Central memory CD4-positive, alpha-beta T cell (primary cell): ENCODE measurements at places on chromosomes 4 and X.

DNA sequence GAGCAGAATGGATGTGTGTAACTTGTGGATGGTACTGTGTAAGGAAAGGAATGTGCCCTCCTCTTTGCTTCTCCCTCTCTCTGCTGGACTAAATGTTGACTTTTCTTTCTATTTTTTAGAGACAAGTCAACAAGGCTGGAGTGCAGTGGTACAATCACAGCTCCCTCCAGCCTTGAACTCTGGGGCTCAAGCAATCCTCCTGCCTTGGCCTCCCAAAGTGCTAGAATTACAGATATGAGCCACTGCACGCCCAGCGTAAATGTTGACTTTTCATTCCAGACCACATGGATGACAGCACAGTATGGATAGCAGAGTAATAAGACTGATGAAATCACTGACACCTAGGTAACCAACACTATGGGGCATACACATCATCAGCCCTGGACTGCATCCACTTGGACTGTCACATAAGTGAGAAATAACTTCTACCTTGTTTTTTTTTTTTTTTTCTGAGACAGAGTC, 5.1 kb upstream of the RPS3A start:
- DNase-seq, result no peak

DNA sequence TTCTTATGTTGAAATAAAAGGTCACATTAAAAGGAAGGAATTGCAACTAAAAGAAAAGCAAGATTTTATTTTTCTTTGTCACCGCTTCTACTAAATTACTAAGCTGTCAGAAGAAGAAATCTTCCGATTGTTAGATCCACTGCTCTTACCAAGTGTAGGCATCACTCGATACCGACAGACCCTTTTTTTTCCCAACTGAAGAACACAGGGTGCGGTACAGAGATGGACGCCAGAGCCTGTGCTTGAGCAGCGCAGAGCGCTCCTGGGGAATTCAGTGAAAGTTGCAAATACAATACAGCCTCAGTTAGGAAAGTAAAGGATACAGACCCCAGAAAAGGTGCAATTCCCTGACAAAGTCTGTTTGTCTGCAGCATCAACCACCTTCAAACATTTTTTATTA, 94.9 kb upstream of the WDR17 start:
- no peak for DNase-seq

GRCh38 chrX:1261285-1261684, 7.3 kb upstream of the CSF2RA start:
- no peak for DNase-seq

- no peak for DNase-seq
Measured at GRCh38 chr4:56434599-56435139, 746 bp downstream of the PPAT start.

- peak; percentile 73 for DNase-seq
Measured at GRCh38 chrX:71118032-71118984, at the start of gene MED12. MED12 (plus strand) TSS chrX:71118596; CDS start chrX:71118755, 159 bp downstream.

DNA sequence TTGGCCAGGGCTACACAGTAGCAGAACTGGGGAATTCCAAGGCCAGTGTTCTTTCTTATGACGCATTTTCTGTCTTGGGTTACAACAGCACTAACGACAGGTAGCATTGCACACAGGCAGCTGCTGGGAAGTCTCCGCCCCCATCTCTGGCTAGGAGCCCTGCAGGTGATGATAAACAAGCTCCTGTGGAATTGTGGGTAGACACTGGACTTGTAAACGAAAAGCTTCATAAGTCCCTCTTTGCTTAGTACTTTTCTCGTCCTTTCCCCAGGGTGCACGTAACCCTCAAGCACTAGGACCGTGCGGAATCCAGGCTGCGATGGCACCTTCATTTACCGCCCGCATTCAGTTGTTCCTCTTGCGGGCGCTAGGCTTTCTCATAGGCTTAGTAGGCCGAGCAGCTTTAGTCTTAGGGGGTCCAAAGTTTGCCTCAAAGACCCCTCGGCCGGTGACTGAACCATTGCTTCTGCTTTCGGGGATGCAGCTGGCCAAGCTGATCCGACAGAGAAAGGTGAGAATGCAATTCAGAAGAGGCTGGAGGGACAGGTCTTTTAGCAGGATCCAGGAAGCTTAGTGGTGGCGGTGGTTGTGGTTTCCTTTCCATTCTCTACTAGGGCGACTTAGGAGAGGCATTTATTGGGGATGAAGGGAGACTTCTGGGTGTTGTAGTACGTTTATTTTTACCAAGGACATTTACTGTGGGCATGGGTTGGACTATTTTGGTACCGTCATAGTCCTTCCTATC, at the start of gene FAAH2:
Gene FAAH2 (plus strand): TSS at position 200 of the 745 bp plus-strand sequence. CDS start 120 bp downstream, at position 320.
- DNase-seq, result peak; percentile 81

DNA sequence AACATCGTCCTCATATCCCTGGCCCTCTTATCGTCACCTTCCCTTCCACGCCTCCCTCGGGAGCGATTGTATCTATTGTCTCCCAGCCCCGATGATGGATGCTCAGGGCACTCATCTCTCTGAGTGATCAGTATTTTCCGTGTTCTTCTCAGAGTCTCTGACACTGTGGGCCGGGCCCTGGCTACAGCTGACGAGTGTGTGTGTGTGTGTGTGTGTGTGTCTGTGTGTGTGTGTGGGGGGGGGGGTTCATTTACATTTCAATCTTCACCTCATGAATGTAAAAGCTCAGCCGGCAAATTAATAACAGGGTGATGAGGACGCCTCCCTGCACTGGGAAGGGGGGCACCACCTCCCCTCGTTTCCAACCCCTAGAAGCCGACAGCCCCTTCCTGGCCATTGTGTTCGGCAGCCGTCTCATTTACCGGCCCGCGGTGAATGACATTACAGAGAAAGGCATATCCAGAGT, 159.5 kb downstream of the SHOX start:
- DNase-seq, result no peak

GRCh38 chr4:4320528-4320927, 30.5 kb downstream of the ZBTB49 start:
- DNase-seq, result no peak

GRCh38 chrX:41300758-41301437, 33.1 kb upstream of the DDX3X start:
- no peak for DNase-seq

DNA sequence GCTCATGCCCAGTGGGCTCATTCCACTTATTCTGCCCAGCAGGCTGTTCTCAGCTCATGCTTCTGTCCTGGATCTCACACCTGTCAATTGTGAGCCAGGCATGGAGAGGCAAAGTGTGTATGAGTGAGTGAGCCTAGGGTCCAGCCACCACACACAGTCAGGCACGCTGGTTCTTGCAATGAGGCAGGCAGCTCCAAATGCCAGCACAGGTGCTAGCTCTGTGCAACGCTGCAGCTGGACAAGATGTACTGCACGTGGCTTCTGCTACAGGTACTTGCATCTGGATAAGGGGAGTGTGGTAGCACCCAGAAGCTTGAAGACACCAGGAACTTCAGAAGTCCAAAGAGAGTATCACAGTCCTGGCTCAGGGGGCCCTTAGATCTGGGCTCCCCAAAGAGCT, 1249.4 kb upstream of the IGFBP7 start:
- DNase-seq, result no peak
